Activated CD4-positive, alpha-beta T cell treated with anti-CD3 and anti-CD28 coated beads, Interleukin-2, amount 50 U/mL, for 1 hour (primary cell): ENCODE measurements at places on chromosomes 16 and 17.

DNA sequence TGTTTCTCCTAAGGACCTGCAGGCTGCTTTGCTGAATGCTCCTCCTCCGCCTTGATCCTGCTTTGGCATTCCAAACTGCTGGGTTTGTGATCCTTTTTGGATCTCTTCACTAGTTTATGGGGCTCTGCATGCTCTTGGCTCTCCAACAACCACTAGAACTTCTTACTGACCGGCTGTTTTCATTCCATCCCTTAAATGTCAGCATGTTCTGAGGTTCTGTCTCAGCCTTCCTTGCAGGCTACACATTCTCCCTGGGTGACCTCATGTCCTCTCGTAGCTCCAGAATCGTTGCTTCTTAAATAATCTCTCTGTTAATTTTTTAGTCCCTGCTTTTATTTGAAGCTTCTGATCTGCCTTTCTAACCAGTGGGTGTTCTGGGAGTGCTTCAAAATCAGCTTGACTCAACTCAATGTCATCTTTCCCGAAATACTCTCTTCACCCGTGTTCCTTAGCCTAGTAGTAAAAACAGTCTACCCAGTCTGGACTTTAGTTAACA lies 119.0 kb upstream of the HS3ST2 start:
- DNase-seq = no peak

GRCh38 chr17:77884019-77884418 lies 74.5 kb upstream of the TNRC6C start:
- DNase-seq = peak; percentile 28

DNA sequence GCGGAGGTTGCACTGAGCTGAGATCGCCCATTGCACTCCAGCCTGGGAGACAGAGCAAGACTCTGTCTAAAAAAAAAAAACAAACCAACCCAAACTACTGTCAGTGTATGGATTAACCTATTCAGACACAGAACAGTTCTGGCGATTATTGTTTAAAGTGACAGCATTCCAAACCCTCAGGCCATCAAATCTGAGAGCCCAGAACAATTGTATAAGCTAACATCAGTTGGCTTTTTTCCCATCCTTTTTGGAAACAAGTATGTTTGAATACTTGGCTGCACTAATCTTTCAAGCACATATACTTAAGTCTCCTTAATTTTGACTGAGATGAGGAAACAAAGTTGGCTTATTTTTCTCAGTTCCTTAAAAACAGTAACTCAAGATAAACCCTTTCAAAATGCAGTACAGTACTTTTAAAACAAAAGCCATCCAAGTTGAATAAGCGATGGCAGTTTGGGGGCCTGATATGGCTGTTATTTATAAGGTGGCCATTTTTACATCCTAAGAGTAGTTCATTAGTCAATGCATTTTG lies 1.4 kb downstream of the ZSWIM7 start:
- no peak for DNase-seq

DNA sequence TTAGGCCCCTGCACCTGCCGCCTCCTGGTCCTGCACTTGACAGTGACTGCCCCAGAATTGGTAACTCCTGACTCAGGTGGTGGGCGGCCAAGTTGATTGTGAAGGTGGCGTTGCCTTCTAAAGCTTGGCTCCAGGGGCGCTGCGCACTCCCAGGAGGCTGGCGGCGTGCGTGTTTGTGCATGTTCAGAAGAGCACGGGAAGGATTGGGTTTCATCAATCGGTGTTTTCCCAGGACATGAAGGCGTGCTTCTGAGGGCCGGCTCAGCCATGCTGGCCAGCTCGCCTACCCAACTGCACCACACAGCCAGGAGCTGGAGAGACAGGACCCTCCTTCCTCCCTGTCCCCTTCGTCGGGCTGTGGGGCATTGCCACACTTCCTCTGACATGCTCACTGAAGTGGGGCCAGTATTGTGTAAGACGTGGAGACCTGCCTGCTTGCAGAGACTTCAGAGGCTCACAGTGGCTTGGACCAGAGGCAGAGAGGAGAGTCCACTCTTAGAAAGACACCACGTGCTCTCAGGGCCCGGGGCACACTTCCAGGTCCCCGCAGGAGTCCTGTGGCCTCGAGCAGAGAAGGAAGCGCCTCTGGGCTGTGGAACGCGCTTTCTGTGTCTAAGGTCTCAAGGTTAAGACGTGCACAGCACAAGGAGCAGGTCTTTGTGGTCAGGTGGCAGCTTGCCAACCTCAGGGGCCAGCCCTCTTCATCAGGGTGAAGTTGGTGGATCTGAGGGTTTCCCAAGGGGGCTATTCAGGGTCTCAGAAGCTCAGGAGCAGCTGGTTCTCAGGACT lies 2.8 kb downstream of the RAB40C start:
- no peak for DNase-seq

DNA sequence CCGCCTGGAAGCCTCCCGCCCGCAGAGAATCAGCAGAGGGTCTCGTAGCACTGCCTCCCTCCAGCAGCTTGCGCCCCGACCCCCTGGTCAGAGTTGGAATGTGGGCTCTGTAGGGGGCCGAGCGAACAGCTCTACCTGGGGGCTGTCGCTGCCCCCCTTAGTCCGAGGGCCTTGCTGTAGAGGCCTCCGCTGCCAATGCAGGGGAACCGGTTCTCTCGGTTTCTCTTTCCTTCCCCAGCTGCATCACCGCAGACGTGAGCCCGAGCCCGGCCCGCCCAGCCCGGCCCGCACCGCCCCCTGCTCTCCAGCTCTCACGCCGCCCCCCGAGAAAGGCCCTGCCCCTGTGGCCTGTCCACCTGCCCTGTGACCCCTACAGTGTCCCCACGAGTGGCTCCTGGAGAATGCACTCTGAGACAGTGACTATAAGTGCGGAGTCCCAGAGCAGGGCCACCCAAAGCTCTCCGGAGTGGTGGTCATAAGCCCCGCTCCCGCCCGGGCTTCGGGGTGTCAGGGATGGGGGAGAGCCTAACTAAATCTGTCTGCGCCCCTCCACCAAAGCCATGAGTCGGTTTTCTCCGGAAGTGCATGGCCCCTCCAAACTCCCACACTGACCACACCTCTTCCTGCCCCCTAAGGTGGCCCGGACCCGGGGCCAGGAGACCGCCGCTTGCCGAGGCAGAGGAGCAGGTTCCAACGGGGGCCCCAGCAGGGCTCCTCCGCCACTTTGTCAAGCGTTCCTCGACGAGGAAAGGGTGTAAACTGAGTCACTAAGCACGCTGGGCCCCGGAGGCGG lies 1.7 kb downstream of the ARHGAP27 start:
- no peak for DNase-seq

DNA sequence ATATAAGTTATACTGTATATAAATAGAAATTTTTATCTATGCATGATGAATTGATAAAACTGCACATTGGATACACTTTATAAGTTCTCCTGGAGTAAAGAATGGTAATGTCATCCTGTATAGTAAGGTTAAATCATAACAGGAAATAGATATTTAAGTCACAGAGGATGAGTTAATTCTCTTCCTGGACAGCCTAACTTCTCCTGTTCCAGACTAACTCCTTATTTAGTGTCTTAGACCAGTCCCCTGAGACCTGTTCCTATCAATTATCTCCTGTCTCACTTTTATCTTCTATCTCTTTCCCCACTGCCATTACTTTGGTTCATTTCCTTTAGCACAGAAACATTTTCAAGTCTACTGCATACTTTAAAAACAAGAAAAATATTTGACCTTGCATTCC lies 46.5 kb downstream of the SSH2 start:
- DNase-seq = no peak

DNA sequence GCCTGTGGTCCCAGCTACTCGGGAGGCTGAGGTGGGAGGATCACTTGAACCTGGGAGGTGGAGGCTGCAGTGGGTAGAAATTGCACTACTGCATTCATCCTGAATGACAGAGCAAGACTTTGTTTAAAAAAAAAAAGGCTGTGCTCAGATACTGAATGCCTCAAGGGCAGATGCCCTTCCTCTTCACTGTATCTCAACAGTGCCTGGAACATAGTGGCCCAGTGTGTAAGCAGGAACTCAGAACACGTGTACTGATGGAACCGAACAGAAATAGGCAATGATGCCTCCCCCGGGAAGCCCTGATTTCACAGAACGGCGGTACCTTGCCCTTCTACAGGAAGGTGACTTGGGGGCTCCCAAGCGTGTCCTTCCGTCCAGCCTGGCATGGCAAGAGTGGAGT lies 46.8 kb downstream of the PLXDC1 start:
- no peak for DNase-seq

DNA sequence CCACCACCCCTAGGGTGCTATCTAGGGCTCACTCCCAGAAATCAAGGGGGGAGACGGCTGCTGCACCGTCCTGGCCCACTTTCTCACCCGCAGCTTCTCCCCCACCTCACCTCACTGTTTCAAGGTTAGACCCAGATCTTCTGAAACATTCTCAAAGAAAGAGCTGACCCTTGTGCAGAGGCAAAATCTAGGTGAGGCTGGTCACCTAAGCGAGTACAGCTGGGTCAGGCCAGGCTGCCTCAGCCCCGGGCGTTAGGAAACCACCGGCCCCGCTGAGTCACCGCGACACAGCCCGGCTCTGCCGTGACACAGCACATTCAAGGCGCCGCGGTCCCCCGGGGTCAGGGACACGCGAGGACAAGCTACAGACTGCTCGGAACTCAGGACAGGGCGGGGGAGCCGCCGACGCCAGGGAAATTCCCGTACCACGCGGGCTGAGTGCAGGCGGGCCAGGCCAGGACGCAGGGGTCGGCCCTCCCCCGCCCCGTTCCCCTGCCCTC lies 27.1 kb downstream of the GNPTG start:
- peak; percentile 41 for DNase-seq

- no peak for DNase-seq
Observed at GRCh38 chr17:34182036-34182803, 72.9 kb upstream of the CCL2 start.

DNA sequence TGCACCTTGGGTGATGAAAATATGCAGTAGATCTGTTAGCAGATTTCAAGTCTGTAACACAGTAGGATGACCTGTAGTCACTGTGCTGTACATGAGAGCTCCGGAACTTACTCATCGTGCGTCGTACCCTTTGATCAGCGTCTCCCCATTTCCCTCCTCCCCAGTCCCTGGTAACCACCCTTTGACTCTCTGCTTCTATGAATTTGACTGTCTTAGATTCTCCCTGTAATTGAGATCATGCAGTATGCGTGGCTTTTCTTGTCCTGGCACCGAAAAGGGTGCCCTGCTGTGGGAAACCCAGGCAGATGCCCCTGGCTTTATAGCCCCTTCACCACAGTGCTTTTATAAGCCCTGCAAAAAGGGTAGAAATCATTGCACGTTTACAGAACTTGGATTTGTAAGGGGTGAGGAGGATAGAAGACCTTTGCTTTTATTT lies 20.5 kb downstream of the CLEC16A start:
- peak; percentile 56 for DNase-seq

DNA sequence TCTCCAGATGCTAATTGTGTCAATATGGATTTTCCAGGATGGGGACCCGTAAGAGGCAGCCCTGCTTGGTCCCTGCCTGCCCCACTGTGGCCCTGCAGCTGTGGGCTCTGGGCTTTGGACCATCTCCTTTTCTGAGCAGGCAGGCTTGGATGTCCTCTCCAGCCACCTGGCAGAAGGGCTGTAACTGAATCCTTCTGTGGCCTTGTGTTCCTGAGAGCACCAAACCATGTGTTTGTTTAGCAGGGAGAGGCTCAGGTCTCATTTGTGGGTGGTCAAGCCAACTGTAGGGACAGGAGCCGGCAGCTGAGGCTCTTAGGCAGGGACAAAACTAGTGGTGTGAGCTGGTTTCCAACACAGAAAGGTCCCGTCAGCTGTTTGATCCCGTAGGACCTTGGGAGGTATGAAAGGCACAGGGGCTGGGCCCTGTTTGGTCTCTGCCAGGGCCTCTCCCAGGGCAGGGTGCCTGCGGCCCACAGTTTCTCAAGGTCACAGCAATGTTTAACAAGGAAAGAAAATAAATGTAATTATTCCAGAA lies 18.5 kb downstream of the SEC14L5 start:
- DNase-seq = no peak

DNA sequence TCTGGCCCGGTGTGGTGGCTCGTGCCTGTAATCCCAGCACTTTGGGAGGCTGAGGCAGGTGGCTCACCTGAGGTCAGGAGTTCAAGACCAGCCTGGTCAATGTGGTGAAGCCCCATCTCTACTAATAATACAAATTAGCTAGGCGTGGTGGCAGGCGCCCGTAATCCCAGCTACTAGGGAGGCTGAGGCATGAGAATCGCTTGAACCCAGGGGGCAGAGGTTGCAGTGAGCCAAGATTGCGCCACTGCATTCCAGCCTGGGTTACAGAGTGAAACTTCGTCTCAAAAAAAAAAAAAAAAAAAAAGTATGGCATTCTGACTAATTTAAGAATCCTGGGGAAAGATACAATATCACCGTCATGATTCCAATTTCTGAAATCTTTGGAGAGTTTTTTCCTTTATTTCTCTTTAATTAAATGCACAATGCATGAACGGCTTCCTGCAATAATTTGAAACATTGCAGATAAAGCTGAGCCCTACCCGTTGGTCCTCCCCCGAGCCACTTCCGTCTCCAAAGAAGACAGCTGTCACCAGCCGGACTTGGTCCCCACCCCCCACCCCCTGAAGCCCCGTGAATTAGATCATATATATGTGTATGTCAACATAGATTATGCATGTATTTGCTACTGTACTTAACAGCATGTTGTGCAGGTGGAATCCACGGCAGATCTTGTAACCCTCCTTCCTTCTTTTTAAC lies 142.6 kb upstream of the PLCG2 start:
- DNase-seq = no peak

GRCh38 chr16:57617604-57618111 lies 10.8 kb upstream of the ADGRG1 start:
- DNase-seq = no peak

- peak; percentile 57 for DNase-seq
Observed at GRCh38 chr17:41965694-41966462, 717 bp upstream of the CNP start.

DNA sequence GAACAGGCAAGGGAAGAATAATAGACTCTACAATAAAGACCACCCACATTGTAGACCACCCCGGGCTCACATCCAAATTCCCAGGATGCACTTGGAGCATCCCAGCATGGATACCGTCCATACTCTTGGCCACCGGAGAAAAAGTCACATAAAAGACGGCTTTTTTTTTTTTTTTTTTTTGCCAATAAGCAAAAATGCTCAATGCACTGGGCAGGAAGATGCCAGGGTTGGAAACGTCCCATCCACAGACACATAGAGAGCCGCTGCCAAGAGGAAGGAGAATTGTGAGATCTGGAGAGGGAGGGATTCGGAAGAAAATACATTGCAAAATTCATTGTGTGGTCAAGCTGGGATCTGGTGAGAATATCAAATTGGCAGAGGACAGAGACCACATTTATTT lies 286.7 kb downstream of the XYLT1 start:
- DNase-seq = no peak
